ENCODE measurements at places on chromosomes 12 and 14. TPM values are rescaled to one million over a fixed set of nuclear protein-coding genes. Genes with fewer than 3 reads are reported as not detected.

- H3K4me3 ChIP-seq, result no peak overlapping the region
- no peaks in the 10 kb centered on the region for H3K27me3 ChIP-seq
- DNase-seq, result no peak
- H3K4me1 ChIP-seq, result peaks cover 37% of the 10 kb centered on the region
- H3K27ac ChIP-seq, result no peak overlapping the region
Observed at GRCh38 chr12:105457026-105457425, 126.5 kb downstream of the C12orf75 start.

Gene RD3L
- not detected for total RNA-seq

DNA sequence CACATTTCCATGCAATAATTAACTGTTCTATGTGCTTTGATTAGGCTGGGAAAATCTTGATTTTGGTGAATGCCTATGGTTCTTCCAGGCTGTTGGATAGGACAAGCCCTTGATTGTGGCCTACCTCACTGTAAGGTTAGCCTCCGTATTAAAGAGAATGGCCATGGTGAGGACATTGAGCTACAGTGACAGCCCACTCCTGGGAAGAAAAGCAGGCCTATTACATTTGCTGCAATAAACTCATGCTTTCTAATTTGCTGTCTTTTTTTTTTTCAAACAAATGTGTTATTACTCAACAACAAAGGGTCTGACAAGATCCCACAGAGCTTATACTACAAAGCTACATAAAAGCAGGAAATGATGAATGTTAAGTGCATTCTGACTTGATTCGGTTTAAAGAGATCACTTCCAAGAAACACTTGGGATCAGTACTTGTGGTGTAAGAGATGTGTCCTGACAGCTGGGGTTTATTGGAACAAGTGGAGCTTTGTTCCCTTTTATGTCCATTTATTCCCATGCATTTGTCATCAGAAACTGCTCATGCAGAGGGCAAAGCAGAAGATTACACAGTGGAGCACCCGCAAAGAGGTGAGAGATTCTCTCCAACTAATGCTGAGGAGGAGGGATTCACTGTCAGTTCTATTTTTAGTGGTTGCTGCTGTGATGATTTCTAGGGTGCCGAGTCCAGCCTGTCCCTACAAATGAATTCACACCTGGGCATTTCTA is 29.1 kb upstream of the KCNK10 start:
- H3K36me3 ChIP-seq, result no peaks in the 10 kb centered on the region
- no peak overlapping the region for H3K27ac ChIP-seq
- no peaks in the 10 kb centered on the region for H3K4me1 ChIP-seq
- no peak overlapping the region for H3K4me3 ChIP-seq
- DNase-seq, result no peak

Gene KRT80
- 9.2 TPM for total RNA-seq

DNA sequence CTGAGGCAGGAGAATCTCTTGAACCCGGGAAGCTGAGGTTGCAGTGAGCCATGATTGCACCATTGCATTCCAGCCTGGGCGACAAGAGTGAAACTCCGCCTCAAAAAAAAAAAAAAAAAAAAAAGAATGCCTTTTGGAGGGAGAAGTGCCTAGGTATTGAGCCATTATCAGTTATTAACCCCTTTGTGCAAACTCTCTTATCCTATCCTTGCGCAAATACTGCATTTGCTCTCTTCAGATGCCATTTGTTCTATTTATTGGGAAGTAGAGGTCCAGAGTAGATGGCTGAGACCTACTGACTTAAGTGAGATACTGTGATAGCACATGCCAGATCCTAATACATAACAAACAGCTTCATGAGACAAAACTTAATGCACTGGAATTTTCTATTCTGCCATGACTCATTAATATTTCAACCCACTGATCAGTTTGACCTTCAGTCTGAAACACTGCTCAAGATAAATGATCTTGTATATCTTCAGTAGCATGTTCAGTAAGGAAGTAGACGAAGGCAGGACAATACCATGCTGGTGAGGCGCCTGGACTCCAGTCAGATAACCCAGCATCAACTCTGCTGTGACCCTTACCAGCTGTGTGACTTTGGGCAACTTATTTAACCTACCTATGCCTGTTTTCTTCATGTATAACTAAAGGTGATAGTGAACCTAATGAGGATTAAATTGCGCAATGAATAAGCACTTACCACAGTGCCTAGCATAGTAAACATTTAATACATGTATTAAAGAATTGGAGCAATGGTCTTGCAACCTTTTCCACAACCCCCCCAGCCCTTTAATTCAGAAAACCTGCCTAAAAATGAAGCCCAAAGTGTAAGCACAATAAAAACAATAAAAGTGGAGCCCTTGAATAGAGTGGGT is 5.7 kb upstream of the DNAAF2 start:
- H3K4me1 ChIP-seq, result peaks cover 22% of the 10 kb centered on the region
- H3K4me3 ChIP-seq, result no peak overlapping the region

Data from osteocyte (in vitro differentiated cells).